ENCODE measurements at places on chromosomes 16 and 17.

GRCh38 chr16:88368036-88368435 is 14.7 kb upstream of the ZNF469 start:
- no peak for DNase-seq

DNA sequence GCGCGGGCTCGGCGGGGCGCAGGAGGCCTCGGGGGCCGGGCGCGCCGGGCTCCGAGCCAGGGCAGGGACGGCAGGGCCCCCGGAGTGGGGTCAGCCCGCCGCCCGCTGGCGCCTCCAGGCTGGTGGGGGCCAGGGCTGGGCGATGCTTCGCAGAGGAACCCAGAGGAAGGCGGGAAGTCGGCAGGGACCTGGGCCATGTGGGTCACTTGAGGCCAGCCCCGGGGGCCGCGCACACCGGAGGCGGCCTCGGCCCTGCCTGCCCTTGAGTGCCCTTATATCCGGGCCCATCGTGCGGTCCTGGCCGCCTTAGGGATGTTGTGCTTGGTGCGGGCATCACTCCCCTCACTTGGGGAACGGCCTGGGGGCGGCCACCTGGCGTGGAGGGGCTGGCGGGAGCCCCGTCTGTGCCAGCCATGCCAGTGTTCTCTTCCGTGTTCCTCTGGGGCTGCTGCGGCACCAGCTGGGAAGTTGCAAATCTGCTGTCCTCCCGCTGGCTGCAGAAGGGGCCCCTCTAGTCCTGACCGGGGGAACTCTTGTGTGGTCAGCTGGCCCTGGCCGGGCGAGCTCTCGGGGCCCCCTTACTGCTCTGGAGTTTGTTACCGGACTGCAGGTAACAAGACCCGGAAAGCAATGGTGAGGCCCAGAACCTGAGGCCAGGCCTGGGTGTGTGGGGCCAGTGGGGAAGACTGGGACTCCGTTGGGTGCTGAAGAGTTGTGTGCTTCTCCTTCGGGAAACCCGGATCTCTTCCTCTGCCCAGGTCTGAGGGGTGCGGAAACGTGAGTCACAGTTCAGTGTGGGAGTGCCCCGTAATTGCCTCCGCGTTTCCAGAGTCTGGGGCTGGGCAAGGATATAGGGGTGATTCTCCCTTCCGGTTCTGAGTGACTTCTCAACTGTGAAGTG is 849 bp downstream of the CAPN15 start:
- no peak for DNase-seq

GRCh38 chr17:27804113-27804512 is 3.8 kb upstream of the NOS2 start:
- DNase-seq = no peak

DNA sequence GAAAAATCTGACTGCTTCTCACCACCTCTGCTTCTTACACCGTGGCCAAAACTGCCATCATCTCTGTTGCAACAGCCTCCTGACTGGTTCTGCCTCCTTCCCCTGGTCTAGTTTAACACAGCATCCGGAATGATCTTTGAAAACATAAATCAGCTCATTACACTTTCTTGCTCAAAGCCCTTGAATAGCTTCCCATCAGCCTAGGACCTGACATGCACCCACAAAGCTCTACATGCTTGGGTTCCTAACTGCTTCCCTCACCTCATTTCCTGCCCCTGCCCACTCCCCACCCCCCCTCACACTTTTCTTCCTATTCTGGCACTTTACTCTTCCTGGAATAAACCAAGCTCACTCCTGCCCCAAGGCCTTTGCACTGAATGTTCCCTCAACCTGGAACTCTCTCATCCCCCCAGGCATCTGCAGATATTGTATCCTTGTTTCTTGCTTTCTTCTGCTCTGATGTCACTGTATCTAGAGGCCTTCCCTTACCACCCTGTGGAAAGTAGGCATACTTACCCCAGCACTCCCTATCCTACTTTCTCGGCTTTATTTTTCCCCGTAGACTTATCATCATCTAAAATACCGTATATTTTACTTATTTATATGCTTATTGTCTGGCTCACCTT is 112.4 kb downstream of the FTO start:
- no peak for DNase-seq

DNA sequence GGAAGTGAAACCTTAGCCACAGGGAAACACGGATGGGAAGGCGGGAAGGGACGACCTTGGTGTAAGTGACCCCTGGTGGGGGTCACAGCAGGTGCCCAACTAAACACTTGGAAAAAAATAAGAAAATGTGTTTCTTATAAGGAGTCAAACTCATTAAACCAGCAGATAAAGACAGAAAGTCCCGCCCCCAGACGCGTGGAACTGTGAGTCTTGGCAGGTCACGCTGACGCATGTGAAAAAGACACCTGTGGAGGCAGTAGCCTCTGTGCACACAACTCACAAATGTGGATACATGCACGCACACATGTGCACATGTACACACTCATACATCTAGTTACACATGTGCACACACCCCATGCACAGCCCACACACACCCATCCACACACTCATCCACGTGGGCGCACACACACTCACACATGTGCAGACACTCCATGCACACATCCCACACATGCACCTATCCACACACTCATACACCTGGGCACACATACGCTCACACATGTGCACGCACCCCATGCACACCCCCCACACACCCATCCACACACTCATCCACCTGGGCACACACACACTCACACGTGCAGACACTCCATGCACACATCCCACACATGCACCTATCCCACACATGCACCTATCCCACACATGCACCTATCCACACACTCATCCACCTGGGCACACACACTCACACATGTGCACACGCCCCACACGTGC is 432.4 kb downstream of the SOX9 start:
- DNase-seq = no peak

DNA sequence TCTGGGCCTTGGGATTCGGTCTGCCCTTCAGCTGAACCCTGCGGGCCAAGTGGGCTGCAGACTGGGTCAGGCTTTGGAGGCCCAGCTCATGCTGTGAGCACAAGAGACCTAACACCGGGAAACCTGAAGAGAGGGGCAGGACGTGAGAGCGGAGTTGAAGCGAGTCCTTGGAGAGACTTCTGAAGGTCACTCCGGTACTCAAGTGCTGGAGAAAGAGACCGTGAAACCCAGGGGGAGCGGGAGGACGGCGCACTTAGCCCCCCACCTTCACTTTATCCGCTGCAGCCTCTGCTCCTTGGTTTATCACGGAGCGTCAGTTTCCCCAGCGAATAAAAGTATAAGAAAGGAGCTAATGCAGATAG is 361 bp downstream of the UQCRC2 start:
- DNase-seq = peak; percentile 33

DNA sequence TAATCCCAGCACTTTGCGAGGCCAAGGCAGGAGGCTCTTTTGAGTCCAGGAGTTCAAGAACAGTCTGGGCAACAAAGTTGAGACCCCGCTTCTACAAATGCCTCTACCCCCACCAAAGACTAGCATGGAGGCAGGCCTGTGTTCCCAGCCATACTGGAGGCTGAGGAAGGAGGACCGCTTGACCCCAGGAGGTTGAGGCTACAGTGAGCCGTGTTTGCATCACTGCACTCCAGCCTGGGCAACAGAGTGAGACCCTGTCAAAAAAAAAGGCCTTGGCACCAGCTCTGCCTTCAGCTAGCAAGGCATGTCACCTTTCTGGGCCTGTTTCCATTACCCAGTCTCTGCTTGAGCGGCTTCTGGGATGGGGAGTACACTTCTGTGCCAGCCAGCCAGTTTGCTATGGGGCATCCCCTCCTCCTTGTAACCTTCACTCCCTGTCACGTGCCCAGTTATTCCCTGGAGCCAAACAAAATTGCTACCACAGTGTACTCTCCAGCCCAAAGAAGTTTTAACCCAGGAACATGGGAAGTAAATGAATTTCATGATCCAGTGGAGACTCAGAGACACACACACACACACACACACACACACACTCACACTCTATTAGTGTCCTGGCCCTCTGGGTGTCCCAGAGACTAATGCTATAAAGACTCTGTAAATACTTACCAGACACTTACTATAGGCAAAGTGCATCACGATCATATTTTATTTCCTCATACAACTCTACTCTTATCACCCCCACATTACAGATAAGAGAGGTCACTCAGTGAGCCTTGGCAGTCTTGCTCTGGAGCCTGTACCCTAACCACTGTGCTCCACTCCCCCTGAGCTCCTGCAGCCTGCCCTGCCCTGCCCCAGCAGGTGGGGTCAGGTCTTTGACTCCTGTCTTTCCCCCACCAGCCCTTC is 2.5 kb downstream of the CISD3 start:
- DNase-seq = no peak

DNA sequence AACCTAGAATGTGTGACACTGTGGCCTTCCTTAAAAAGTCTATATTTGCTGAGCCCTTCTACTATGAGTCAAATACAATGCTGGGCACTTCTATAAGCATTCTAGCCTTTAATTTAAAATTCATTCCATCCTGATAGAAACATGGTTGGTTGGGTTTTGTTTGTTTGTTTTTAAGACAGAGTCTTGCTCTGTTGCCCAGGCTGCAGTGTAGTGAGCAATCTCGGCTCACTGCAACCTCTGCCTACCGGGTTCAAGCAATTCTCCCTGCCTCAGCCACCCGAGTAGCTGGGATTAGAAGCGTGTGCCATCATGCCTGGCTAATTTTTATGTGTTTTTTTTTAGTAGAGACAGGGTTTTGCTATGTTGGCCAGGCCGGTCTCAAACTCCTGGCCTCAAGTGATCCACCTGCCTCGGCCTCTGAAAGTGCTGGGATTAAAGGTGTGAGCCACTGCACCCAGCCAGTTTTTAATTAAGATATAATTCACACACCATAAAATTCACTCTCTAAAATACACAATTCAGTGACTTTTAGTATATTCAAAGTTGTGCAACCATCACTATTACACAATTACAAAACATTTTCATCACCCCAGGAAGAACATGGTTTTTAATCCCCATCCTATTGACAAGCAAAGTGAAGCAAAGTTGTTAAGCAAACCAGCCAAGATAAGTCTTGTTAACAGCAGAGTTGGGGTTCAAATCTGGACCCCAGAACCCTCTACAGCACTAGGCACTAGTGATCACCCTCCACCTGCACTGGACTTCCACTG is 42.8 kb downstream of the CMTM4 start:
- DNase-seq = no peak

DNA sequence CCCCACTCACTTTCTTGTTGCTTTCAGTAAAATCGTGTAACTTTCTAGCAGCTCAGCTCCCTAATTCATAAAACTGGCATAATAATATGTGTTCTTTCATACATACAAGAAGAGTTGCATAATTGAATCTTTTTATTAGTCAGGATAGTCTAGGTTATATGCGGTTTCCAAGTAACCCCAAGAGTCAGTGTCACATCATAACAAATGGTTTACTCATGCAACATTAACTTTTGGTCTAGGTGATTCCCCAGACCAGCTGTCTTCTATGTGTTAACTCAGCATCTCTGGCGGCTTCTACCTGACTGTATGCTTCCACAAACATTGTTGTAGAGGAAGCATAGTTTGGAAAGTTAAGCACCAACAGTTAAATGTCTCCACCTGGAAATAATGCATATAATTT is 1000.4 kb downstream of the CDH11 start:
- no peak for DNase-seq

Measured in GM12892 (cell line).